Neural crest cell (in vitro differentiated cells): ENCODE measurements at places on chromosomes 7 and 10. TPM values are rescaled to one million over a fixed set of nuclear protein-coding genes. Genes with fewer than 3 reads are reported as not detected.

PRLHR gene
- not detected in 2 replicates for total RNA-seq

CREB5 gene
- 6.9 and 8.3 TPM in 2 replicates for total RNA-seq

PIP gene
- not detected in 2 replicates for total RNA-seq

MUC12 gene
- total RNA-seq: 4.9 and 7.8 TPM in 2 replicates

WNT8B gene
- 3.8 and 4.2 TPM in 2 replicates for total RNA-seq

PRKCQ gene
- total RNA-seq: 3.2 and 3.3 TPM in 2 replicates

KAZALD1 gene
- total RNA-seq: 1.4 and 2.9 TPM in 2 replicates

CPA2 gene
- total RNA-seq: 0.55 and 1.2 TPM in 2 replicates

AQP1 gene
- total RNA-seq: 0.48 and 1.4 TPM in 2 replicates

SND1 gene
- 184 and 188 TPM in 2 replicates for total RNA-seq

EGFR gene
- total RNA-seq: 2.3 and 2.6 TPM in 2 replicates

ST8SIA6 gene
- total RNA-seq: not detected in 2 replicates

NPY gene
- total RNA-seq: not detected in 2 replicates

TMEM176B gene
- 2.2 and 3.1 TPM in 2 replicates for total RNA-seq

KCNIP2 gene
- total RNA-seq: 2.2 and 3.9 TPM in 2 replicates

CLRN3 gene
- not detected in 2 replicates for total RNA-seq

UNCX gene
- 2.4 and 2.7 TPM in 2 replicates for total RNA-seq

OPN4 gene
- total RNA-seq: not detected in 2 replicates

SPDYE3 gene
- not detected in 2 replicates for total RNA-seq

LRRC4 gene
- 67.5 and 67.6 TPM in 2 replicates for total RNA-seq

CPED1 gene
- 3.6 and 4.3 TPM in 2 replicates for total RNA-seq

OR6V1 gene
- not detected in 2 replicates for total RNA-seq
